IPS DF 6.9 (cell line): ENCODE measurements at places on chromosomes 7 and 10.
A peak's percentile ranks its signal among the peaks of the same experiment; 100 is the strongest.

DNA sequence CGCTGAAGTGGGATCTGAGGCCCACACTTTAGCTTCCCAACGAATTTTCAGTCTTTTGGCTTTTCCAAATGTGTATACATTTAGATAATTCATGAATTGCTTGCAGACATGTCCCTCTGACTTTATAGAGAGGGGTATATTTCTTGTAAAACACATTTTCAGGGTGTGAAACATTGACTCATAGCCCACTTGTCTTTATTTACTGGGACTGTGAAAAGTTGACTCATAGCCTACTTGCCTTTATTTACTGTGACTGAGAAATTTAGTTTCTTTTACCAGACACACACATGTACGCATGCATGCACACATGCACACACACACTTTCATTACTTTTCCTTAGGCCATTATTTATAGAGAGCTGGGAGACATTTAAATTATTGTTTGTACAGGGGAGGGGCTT is 79.1 kb downstream of the VTI1A start:
- DNase-seq: no peak
- no peaks in the 10 kb centered on the region; the same call in 1 of the 2 replicates for H3K4me1 ChIP-seq
- H3K27me3 ChIP-seq: no peaks in the 10 kb centered on the region

- DNase-seq: no peak
- H3K27ac ChIP-seq: no peak overlapping the region
- no peaks in the 10 kb centered on the region for H3K27me3 ChIP-seq
- peaks cover 2% of the 10 kb centered on the region; the same call in 1 of the 2 replicates for H3K4me1 ChIP-seq
- no peaks in the 10 kb centered on the region for H3K36me3 ChIP-seq
Measured at GRCh38 chr10:115092258-115092554, 959 bp upstream of the ATRNL1 start.

- no peaks in the 10 kb centered on the region for H3K27me3 ChIP-seq
- no peak for DNase-seq
Measured at GRCh38 chr10:89347701-89348457, 20.1 kb downstream of the IFIT3 start.

DNA sequence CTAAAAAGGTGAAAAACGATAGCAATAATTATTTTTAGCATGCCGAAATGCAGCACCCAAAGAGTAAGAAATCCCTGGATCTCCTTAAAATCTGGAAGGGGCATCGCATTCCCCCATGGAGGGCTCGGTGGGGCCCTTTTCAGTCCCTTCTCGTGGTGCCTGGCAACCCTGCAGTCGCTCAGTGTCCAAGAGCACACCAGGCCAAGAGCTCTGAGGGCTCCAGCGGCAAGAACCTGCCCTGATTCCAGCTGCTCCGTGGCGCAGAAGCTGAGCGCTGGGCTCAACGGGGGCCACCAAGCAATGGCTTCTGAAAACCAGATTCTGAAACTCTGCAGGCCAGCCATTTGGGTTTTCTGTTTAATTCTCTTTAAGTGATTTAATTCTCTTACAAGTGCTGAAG is 131.2 kb downstream of the PRKAG2 start:
- no peak overlapping the region for H3K27ac ChIP-seq
- no peaks in the 10 kb centered on the region for H3K27me3 ChIP-seq
- no peaks in the 10 kb centered on the region for H3K36me3 ChIP-seq
- DNase-seq: no peak

GRCh38 chr10:118594392-118595063 is 920 bp downstream of the PRLHR start:
- H3K4me1 ChIP-seq: peaks cover 6% of the 10 kb centered on the region
- no peaks in the 10 kb centered on the region for H3K36me3 ChIP-seq
- DNase-seq: peak; percentile 83
- H3K27me3 ChIP-seq: peaks cover 16% of the 10 kb centered on the region

GRCh38 chr10:78890506-78890905 is 178.3 kb upstream of the ZMIZ1 start:
- no peak for DNase-seq
- 0 out of 2 replicates have a peak, but pooled peaks cover under 1% of the 10 kb centered on the region for H3K4me1 ChIP-seq
- no peaks in the 10 kb centered on the region for H3K27me3 ChIP-seq
- H3K36me3 ChIP-seq: no peaks in the 10 kb centered on the region

- no peak overlapping the region for H3K4me3 ChIP-seq
- no peaks in the 10 kb centered on the region for H3K27me3 ChIP-seq
- H3K4me1 ChIP-seq: no peaks in the 10 kb centered on the region; the same call in 1 of the 2 replicates
Measured at GRCh38 chr10:123788981-123789380, 102.6 kb downstream of the CPXM2 start.

GRCh38 chr7:122520971-122521555 is 177.9 kb downstream of the RNF133 start:
- H3K36me3 ChIP-seq: no peaks in the 10 kb centered on the region
- H3K4me1 ChIP-seq: no peaks in the 10 kb centered on the region
- no peak overlapping the region for H3K4me3 ChIP-seq
- H3K27me3 ChIP-seq: no peaks in the 10 kb centered on the region
- DNase-seq: peak; percentile 41
- no peak overlapping the region for H3K27ac ChIP-seq
